ENCODE measurements at places on chromosomes 13 and 19.

- DNase-seq: no peak
Measured at GRCh38 chr13:33375421-33375820, 89.9 kb upstream of the STARD13 start.

DNA sequence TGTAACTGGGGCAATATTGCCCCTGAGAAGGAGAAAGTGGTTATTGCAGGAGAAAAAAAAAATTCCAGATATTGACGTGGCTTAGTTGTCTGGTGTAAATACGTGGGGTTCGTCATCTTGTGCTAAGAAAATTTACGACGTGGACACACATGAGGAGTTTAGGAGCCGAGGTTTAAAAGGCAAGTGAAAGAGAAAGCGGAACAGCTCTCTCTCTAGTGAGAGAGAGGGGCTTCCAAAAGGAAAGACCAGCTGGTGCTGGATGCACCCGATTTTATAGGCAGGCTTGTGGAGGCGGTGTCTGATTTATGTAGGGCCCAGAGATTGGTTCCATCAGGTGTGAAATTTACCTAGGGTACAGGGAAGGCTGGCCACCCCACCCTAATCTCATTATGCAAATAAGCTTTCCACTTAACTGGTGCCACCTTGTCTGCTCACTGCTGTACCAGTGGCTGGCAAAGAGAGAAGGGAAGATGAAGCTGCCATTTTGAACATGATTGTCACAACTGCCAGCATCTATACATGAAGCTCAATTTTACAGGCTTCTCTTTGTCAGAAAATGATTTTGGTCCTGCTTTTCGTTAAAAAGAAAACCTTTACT, 845.1 kb downstream of the DACH1 start:
- DNase-seq: no peak

DNA sequence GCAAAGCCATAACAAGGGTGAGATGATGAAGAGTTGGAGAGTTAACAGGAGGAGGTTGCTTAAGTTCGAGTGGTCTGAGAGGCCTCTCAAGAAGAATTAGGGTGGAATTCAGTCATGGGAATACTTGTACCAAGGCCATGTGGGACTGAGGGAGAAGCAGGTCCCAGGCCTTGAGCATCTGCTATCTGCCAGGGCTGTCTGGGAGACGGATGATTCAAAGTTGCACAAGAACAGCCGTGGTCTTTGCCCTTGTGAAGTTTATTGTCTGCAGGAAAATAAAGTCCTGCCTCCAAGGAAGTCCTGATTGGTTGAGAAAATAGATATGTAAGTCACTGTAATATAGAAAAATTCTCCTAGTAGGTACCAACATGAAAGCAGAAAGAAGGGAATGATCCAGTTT, 178.8 kb upstream of the RFC3 start:
- DNase-seq: no peak

DNA sequence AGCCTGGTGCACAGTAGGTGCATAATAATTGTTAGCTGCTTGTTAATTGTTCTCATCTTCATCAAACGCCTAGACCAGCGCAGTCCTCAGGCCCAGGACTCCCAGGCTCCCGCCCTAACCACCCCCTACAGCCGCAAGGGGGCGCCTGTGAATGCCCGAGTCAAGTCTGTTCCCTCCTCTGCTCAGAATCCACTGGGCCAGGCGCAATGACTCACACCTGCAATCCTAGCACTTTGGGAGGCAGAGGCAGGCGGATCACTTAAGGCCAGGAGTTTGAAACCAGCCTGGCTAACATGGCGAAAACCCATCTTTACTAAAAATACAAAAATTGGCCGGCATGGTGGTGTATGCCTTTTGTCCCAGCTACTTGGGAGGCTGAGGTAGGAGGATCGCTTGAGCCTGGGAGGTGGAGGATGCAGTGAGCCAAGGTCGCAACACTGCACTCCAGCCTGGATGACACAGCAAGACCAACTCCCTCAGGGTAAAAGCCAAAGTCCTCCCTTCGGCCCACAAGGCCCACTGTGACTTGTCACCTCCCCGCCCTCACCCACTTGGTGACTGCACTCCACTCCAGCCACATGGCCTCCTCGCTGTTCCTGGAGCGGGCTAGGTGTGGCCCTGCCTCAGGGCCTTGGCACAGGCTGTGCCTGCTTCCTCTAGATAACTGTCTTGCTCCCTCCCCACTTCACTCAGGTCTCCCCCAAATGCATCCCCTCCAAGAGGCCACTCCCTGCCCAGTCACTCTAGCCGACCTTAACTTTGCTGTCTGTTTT, 9.1 kb downstream of the ZNF653 start:
- DNase-seq: no peak

DNA sequence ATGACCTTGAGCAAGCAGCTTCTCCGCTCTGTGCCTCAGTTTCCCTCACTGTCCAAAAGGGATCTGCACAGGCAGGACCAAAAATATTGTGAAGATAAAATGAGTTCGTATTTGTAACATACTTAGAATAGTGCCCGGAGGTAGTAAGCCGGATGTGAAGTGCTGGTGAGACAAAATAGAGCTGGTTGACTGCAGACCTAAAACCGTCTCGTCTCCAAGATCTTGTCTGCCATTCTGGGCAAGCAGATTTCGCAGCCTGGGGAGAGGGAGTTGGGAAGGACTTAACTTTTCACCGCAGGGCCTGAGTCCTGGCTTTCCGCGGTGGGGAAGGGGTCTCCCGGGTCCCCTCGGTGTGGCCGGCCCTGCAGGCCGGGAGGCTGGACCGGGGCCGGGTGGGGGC, 8.2 kb upstream of the BBC3 start:
- no peak for DNase-seq

All from cerebellar nuclear complex (tissue), 1 donor.